ENCODE measurements at places on chromosomes 7 and 10.

DNA sequence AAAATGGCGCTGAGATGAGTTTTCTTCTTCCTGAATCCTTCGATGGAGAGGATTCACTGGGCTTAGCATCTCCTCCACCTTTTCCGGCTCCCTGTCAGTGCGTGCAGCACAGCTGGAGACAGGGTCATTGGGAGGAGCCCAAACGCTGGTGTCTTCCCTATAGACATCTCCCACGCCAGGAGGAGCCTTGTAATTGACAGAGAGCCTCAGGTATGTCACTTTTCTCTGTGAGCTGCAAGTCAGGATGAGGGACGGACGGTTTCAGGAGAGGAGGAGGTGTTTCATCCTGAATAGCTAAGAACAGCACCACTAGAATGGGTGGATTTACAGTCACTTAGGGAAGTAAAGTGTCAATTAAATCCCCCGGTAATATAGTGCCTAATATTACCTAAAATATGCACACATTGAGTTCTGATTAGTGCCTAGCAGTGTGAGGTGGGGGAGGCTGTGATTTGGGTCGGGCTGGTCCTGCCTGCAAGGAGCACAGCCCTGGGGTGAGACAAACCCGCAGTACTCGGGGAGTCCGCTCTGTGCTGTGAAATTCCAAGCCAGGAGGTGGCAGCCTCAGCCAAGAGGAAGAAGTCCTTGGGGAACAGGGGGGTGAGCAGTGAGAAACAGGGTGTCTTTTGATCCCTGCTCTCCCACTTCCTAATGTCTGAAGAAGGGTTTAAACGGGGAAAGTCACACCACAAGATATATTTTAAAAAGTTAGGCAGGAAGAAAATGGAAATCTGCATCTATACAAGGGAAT lies 28.2 kb downstream of the IL15RA start:
- no peak for DNase-seq

DNA sequence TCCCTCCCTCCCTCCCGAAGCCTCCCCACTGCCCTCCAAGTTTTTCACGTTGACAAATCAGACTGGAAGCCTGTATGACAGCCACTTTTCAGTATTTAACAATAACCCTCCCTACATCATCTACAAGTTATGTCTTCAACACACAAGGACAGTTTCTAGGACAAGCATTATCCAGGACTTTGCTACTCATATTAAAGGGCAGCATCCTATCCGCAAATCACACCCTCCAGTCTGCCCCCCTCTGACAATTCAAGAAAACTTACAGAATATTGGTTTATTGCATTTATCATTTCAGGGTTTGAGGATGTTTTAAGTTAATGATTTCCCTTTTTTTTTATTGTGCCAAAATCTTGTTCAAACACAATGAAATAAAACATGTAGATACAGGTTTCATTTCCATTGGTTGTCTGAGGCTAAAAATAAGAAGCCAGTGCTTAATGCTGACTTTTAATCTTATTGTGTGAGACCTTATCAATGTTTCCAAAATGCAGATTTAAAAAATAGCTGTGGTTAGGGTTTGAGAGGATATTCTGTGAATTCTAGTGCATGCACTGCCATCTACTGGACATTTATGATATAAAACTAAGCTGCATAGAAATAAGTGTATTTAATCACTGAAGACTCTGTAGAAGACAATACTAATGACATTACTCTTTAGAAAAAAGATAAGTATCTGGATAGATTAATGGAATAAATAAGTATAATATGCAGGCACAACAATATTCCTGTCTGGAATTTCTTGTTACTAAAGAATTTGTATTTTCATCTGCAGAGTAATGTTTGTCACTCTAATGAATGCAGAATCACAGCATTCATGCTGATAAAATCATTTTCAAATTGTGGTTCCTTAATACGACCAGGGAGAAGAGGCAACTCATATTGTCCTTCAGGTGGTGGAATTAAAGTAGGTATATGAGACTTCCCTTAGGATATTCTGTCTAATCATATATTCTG lies 64.1 kb downstream of the CAV1 start:
- DNase-seq: no peak

DNA sequence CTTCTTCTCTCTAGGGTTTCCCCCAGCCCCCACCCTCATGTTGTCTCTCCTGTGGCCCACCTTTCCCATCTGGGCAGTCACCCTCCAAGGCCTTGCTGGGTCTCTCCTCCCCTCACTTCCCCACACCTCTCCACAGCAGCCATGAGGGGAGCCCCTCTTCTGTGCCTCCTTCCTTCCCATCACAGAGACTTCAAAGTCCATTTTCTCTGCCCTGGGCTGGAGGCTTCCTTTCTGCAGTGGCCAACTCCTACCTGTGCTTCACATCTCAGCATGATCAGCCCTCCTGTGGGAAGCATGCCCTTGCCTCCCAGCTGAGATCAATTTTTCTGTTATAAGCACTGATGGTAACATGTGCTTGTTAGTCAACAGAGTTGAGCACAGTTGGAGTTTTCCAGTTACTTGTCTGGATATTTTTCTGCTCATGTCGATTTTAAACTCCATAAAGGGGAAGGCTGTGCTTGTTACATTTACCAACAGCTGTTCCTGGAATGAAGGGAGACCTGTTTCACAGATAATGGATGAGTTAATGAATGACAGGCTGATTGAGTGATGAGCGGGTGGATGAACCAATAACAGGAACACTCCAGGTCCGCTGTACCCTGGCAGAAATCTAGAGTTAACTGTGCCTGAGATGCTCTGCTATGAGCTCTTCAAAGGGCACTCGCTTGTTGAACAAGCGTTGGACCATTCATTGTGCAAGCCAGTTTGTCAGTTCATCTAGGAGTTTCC lies 71.4 kb upstream of the PRSS58 start:
- DNase-seq: no peak

DNA sequence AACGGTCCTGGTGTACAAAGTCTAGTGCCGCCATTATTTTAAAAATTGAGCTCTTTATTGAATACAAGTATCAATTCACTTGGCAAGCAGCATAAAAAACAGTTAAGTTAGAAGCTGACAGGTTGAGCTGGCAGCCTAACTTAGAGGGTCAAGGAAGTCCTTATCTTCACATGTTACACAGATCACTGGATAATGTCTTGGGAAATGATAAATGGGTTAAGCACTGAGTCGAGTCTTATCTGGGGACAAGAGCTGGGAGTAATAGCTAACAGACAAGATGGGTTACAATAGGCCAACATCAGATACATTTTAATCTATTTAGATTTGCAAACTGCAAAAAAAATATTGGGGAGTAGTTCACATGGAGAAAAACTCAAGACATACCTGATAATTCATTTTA lies 34.2 kb downstream of the SLC18A2 start:
- no peak for DNase-seq

- no peak for DNase-seq
These were observed 243.1 kb downstream of the ZMYND11 start for GRCh38 chr10:378230-378929.

All from natural killer cell (primary cell).